ENCODE measurements at places on chromosomes 2 and 18.

- no peak for DNase-seq
These were observed 4.5 kb upstream of the RMDN2 start for GRCh38 chr2:37920570-37920969.

DNA sequence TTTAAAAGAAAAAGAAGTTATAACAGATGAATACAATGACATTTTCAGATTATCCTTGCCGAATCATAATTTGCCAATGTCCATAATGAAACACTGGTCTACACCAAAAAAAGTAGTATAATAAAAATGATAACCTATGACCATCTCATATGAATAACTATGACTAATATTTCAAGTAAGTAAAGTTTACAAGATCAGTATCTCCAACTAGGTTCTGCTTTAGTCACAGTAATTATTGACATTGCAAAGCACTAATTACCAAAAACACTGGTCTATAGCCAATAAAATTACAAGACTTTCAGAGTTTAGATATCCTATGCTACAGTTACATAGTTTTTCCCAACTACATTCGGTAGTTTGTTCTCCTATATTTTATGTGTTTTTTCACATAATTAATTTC lies 136.7 kb downstream of the MEMO1 start:
- no peak for DNase-seq

- no peak for DNase-seq
These were observed 32.1 kb upstream of the ZNF638 start for GRCh38 chr2:71299507-71299906.

DNA sequence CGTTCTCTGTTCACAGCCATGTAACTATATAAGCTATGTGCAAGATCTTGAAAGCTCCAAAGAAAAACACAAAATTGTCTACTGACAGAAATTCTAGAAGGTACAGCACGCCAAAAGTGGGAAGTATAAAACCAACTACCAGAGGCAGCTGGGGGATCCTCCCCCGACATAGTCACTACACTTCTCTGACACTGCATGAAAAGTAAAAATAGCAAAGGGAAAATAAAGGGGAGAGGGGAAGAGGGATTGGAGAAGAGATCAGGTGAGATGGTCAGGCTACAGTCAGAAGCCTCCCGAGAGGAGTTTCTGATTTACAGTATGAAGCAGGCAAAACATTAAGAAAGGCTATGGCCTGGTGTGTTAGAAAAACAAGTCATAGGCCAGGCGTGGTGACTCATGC lies 39.8 kb upstream of the PCBP1 start:
- no peak for DNase-seq

GRCh38 chr2:53786352-53786704 lies 425 bp downstream of the ASB3 start:
- no peak for DNase-seq

GRCh38 chr2:147589127-147589526 lies 255.7 kb upstream of the ACVR2A start:
- DNase-seq = no peak

DNA sequence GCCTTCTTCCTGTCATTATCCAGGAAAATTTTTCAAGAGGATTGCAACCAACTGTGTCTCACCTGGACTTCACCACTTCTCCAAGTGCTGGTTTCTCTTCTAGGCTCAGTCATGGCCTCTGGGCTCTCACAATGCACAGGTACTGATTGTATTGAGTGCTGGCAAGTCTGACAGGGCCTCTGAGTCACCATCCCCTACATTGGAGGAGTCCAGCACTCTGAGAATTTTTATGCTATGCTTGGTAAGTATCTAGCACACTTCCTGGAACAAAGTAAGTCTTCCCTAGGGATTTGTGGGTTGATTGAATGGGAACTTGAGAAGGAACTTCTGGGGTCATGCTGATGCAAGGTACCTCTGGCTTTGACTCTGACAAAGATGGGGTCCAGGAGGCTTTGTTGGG lies 147.2 kb upstream of the CELF4 start:
- no peak for DNase-seq

- DNase-seq = no peak
These were observed 27.4 kb upstream of the CNNM3 start for GRCh38 chr2:96788442-96789244.

GRCh38 chr18:58239879-58240278 lies 195.9 kb downstream of the NEDD4L start:
- no peak for DNase-seq

DNA sequence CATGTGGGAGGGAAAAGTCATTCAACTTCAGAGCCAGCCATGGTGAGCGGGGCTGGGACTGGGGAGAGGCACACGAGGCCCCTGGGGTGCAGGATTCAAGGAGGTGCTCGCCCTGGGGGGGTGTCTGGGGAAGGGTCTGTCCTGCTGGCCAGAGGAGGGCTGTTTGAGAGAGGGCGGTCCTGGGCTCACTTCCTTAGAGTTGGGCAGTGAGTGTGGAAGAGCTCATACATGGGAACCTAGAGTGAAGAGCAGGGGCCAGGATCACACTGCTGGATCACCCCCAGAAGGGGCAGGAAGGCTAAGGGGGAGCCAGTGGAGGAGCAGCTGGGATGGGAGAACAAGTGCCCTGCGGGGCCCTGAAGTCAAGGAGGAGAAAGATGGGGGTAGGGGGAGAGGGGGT lies 6.5 kb downstream of the SH3BP4 start:
- no peak for DNase-seq

DNA sequence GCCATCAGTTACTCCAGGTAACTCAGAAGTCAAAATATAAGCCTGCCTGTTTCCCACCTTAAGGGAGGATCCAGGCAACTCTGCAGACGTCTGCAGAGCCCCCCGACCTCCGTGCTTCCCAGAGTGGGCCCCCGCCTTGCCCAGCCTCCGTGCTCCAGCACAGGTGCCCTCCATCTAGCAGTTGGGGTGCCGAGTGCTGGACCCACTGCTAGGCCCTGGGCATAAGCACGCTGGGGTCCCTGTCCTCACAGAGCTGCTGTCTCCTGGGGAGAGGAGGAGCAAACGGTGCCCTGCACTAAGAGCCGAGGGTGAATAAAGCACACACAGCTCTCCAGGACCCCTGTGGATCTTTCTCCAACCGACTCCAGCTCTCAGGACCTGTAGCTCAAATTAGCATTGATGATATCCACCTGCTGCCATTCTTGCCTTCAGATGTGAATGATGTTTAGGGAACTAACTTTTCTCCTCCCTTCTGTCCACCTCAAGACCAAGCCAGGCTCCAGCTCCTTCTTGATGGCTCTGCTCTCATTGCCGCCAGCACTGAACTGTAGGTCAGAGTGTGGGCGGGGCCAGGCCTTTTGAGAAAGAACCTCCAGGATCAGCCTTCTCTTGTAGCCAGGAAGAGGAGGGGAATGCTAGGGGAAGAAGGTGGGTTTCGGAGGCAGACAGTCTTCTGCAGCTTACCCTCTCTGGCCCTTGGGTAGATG lies 121.2 kb downstream of the SMAD7 start:
- DNase-seq = no peak

DNA sequence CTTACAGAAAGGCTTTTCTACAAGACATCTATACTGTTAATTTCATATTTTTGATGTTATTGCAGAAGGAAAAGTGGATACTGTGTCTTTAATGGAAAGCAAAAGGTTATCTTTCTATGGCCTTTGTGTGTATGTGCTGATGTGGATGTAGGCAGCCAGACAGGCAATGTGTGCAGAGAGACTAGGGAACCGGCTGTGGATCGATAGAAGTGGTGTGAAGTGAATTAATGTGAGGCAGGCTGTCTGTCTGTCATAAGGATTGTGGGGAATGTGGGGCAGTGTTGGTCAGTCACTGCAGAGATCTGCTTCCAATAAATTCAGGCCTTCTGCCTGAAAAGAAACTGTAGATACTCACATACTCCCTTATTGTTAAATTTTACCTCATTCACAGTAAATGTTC lies 156.7 kb downstream of the WDR7 start:
- DNase-seq = no peak

- DNase-seq = no peak
These were observed 25.8 kb downstream of the ITGB6 start for GRCh38 chr2:160174322-160174721.

DNA sequence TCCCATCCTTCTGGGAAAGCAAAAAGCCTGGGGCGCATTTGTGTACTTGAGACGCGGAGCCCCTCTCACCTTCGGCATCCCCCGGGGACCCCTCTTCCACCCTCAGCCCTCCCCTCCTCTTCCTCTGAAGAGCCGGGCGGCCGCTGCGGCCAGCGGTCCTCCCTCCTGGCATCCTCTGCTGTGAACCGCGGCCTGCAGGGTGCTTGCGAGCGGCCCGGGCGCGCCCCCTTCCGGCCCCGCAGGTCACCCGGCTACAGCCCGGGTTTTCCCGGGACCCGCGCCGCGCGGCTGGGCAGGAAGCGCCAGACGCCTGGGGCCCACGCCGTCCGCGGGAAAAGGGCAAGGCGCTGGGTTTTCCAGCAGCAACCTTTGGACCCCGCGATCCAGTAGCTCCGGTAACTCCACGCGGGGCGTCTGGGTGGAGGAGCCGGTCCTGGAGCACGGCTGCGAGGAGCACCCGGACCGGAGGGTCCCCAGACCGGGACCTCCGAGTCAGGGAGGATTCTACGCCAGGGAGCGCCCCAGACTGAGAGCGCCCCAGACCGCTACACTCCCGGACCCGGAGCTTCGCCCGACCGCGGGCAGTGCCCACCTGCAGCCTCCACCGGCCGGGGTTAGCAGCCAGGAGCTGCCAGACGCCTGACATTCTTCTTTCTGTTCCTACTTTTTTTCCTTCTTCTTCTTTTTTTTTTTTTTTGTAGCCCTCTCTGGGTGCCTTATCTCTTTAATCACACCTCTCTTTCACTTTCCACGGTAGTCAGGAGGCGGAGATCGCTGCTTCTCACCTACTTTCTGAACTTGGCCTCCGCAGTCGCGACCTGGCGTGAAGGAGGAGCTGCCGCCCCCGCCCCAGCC lies at the start of gene IL18R1:
TSS of gene IL18R1 (plus strand) at position 271 of the 855 bp plus-strand sequence. CDS start 6,865 bp downstream, outside the sequence.
- DNase-seq = peak; percentile 48

DNA sequence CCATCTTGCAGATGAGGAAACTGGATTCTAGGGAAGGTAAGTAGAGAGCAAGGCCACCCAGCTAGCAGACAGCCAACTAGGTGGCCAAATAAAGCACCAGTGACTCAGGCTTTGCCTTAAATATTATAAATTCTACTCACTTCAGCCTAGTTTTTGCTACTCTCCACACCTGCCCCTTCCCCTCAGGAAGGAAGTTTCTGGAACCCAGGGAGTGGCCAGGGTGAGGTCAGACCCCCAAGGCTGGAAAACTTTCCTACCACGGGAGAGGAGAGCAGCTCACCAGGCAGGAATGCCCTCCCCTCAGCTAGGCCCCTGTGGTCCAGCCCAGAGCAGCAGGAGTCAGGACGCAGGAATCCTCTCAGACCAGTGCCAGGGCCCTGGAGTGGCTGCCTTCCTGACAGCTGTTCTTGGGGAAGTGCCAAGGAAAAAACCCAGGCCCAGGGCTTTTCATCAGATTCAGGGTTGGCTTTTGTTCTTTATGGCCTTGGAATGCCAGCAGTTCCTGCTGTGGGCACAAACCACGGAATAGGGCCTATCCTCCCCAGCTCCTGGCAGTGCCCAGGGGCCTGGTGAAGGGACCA lies 5.1 kb upstream of the PAX8 start:
- no peak for DNase-seq

DNA sequence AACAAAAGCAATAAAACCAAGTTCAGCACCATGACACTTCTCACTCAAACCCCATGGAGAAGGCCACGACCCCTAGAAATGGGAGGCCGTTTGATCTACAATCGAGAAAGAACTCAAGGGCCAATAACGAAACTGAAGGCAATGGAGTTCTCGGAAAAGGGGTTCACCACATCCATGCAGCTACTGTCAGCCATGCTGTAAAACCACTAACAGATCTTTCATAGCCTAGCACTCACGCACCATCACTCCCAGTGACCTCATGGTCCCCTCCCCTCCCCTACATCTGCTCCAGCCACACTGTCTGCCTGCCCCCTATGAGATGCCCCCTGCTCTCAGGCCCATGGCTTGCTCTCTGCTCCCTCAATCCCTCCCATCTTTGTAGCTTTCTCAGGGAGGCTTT lies 135.3 kb downstream of the TMEM163 start:
- no peak for DNase-seq

- no peak for DNase-seq
These were observed 275.9 kb upstream of the MAP2 start for GRCh38 chr2:209147981-209148380.

DNA sequence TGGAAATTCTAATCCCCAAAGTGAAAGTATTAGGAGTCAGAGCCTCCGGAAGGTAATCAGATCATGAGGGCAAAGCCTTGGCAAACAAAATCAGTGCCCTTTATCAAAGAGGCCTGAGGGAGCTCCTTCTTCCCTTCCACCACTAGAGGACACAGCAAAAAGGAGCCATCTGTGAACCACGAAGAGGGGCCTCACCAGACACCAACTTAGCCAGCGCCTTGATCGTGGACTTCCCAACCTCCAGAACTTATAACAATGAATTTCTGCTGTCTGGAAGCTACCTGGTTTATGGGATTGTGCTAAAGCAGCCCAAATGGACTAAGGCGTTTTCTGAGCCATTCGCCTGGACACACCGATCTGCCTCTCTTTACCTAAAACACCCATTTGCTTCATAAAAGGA lies 133.1 kb downstream of the EIPR1 start:
- DNase-seq = no peak

DNA sequence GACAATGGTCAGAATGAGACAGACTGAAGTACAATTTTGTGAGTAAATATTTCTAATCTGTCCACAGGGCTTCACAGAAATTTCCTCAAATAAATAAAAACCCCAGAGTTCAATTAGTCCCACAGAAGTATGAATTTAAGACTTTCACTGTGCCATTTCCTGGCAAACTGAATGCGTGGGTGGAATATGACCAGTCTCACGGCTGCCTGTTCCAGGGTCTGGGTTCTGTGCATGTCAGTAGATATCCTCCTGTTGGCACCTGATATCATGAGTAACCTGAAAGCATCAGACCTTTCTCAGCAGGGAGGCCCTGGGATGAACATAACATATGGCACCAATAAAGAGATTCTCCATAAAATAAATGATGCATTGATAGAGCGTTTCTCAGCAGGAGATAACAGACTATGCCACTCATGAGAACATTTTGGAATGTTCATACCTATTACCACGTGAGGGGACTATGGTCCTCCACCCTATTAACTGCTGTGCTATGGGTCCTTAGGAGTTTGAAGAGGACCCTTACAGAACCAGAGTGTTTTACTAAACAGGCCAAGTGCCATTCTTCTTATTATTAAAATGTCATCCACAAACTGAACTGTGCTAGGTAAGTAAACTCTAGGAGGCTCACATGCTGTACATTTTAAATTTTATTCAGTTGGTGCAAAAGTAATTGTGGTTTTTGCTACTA lies 10.6 kb upstream of the MALL start:
- no peak for DNase-seq
